ENCODE measurements at places on chromosomes 4 and X.
A peak's percentile ranks its signal among the peaks of the same experiment; 100 is the strongest.

DNA sequence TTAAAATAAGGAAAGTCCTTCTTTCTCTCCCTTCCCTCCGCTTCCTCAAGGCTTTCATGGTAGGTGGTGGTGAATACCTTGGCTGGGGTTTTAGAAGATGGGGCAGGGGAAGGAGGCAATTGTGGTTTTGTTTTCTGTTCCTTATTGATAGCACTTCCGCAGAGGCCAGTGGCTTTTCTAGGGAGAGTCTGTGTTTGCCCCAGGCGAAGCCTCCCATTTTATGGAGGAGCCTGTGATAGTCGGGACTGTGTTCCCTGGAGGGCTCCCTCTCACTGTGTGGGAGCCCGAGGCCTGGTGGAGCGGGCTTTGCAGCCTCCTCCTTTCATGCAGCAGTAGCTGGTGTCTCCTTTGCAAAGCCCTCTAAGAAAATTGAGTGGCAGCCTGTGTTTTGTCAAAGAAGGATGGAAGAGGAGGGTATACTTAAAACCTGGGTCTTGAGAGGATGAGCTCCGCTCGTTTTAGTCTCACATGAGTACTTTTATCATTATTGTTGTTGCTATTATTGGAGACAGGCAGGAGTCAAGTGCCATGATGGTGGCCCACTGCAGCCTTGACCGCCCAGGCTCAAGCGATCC, 29.8 kb upstream of the STOX2 start:
- DNase-seq, result no peak

- DNase-seq, result no peak
Measured at GRCh38 chr4:129218360-129218759, 122.4 kb downstream of the C4orf33 start.

DNA sequence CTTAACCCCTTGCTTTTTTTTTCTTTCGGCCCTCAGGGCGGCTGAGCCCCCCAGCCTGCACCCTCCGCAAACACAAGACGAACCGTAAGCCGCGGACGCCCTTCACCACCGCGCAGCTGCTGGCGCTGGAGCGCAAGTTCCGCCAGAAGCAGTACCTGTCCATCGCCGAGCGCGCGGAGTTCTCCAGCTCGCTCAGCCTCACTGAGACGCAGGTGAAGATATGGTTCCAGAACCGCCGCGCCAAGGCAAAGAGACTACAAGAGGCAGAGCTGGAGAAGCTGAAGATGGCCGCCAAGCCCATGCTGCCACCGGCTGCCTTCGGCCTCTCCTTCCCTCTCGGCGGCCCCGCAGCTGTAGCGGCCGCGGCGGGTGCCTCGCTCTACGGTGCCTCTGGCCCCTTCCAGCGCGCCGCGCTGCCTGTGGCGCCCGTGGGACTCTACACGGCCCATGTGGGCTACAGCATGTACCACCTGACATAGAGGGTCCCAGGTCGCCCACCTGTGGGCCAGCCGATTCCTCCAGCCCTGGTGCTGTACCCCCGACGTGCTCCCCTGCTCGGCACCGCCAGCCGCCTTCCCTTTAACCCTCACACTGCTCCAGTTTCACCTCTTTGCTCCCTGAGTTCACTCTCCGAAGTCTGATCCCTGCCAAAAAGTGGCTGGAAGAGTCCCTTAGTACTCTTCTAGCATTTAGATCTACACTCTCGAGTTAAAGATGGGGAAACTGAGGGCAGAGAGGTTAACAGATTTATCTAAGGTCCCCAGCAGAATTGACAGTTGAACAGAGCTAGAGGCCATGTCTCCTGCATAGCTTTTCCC, 3.4 kb downstream of the MSX1 start:
- no peak for DNase-seq

DNA sequence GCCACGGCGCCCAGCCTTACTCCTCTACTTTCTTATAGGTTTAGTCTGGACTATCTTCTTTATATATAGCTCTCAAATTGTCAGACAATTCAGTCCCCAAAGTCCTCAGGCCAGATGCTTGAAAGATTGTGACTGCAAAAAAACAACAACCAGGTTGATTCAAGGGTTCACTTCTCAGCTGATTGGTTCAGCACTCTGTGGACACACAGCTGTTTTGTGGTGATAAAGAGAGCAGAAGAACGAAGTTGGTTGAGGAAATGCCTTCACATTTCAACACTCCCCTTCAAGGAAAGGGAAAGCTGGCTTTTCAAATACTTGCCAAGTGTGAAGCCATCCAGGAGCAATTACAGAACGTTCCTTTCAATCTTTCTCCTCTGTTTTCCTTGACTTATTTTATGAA, 166.8 kb downstream of the SHROOM3 start:
- DNase-seq, result no peak

DNA sequence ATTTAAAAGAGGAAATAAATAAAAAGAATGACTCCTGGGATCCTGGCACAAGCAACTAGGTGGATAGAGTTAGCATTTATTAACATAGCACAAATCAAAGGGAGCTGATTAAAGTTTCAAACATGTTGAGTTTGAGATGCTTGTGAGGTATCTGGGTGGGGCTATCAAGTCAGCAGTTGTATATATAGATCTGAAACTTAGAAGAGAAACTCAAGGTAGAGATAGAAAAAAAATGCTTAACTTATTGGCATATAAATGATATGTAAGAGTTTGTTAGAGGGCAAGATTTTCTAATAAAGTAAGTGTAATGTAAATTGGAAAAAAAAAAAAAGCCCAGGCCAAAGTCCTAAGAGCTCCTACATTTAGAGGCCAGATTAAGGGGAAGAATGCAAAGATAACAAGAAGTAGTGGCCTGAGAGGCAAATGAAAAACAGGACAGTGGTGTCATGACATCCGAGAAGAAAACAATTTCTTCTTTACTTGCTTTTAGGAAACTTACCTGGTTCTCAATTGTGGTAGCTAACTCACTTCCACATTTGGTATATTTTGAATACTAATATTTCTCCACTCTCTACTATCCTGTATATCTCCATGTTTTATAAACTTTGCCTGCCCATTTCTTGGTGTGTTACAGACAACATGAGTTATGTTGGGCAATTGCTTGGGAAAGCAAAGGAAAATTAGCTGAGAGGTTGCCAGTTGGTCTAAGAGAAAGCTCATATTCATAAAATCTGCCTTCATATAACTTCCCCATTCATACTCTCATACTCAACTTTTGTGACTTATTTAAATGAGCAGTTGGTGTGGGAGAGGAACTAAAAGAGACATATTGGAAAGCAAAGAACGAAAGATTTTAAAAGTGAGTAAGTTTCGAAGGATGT, 169.2 kb downstream of the PARM1 start:
- DNase-seq, result no peak

GRCh38 chr4:3410401-3411135, 31.2 kb upstream of the HGFAC start:
- no peak for DNase-seq

DNA sequence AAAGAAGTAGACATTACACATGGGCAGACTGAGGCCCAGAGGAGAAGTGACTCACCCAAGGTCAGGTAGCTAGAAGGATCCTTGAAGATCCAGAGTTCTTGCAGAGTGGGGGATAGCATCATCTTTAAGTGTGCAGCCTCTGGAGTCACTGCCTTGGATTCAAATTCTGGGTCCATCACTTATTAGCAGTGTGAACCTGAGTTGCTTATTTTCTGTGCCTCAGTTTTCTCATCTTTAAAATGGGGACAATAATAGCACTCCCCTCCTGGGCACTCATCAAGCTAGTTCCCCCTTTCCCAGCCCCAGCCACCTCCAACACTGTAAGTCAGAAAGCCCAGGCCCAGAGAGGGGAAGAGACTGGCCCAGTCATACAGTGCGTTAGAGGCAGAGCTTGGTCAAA, 141.8 kb upstream of the PJA1 start:
- DNase-seq, result no peak

DNA sequence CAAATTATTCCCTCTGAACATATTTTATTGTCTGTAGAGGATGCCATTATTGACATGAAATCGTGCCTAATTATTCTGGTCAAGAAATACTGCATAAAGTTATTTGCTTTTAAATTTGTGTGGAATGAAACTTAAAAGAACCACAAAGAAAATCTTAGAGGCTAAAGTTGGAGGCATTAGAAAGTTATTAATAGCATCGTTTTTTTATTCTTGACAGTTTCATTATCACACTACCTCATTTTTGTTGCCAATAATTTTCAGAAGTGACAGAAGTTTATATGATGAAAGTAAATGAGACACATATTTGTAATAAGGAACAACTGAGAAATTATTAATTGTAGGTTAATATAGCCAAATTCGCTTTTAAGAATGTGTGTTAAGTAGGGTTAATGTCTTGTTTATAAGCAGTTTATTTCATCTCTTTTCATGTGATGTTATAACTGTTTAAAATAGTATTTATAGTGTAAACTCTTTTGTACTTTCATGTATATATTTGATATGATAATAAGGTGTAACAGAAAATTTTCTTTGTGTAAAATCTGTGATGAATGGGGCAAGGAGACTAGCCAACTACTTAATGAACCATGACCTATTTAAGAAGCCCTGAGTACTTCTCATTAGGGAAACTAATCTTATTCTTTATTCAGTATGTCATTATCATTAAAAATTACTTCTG, 54.5 kb upstream of the GRIA2 start:
- no peak for DNase-seq

DNA sequence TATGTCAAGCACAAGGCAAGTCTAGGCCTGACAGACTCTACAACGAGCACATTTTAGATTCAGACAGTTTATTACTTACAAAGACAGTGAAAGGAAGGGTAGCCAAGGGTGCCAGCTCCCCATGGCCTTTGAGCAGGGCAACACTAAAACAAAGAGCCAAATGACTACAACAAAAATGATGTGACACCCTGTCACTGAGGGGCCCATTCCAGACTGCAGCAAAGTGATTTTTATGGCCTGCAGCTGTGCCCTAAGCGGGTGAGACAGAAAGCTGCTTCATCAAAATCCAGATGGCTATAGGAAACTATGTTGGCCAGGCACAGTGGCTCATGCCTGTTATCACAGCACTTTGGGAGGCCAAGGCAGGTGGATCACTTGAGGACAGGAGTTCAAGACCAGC, 13.4 kb upstream of the RP2 start:
- DNase-seq, result no peak

GRCh38 chr4:108512615-108513505, 107.5 kb upstream of the RPL34 start:
- peak; percentile 30 for DNase-seq

DNA sequence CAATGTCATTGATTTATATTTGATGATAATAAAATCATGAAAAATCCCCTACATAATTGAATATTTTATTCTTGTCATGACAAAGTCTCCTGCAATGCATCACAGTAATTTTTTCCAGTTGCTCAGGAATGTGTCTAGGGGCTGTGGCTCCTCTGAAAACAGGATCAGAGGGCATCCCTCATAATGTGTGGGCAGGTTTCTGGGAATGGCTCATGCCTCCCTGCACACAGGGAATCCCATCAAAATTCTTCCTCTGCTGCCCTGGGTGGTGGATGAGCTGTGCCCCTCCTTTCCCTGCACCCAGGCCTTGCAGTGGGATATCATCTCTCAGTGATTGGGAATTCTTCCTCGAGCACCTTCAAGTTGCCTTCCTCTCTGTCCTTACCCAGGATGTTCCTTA, 20.4 kb upstream of the PUDP start:
- DNase-seq, result no peak

DNA sequence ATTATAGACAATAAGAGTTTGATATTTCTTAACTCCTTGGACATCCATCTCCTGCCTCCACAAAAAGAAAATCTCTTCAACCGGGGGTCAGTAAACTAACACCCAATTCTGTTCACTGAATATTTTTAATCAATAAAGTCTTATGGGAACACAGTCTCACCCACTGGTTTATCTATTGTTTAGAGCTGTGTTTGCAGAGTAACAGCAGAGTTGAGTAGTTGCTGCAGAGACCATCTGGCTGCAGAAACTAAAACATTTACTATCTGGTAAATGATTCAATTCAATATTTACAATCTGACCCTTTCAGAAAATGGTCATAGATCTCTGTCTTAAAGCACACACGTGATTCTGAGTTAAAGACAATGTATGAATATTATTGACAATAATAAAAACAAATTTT, 94.0 kb downstream of the TMA16 start:
- no peak for DNase-seq

GRCh38 chrX:106730401-106730800, 3.9 kb downstream of the RNF128 start:
- DNase-seq, result no peak

GRCh38 chr4:3871181-3871852, 105.1 kb downstream of the ADRA2C start:
- DNase-seq, result no peak

DNA sequence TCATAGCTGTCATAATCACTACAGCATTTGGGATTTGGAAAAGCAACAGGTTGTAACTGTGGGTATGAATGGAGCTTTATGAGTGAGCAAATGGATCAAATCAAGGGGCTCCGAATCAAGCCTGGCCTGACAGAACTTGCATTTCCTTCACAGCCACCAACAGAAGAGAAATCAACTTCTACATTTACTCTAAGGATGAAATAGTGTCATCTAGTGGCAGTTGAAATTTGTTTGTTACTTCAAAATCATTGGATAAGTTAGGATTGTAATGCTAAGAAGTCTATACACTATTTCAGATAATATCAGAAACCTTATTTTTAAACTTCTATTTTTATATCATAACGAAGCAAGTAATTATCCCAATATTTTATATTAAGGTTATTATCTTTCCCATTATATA, 10.7 kb upstream of the WDR17 start:
- no peak for DNase-seq

DNA sequence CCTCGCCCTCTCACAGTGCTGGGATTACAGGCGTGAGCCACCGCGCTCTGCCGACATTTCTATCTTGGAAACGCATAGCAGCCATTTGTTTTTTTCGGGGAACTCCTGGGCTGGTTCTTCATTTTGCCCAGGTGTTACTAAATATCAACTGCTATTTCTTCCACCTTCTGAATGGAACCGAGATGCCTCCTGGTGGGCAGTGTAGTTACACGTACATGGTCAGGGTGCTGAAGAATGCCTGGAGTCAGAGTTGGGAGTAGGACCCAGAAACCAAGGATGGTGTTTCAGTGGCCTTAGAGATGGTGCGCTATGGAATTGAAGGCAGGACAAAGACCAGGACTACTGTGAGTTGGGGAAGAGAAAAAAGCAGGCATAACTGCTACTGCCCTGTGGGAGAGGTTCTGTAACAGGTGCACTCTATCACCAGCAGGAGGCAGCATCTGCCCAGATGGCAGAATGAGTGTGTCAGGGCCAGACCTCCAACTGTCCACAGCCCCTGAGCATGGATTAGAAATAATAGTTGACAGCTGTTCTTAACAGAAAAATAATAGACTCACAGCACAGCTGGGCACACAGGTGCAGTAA, 81.7 kb downstream of the ZC4H2 start:
- DNase-seq, result no peak

- DNase-seq, result no peak
Measured at GRCh38 chr4:140612357-140612756, 43.6 kb upstream of the UCP1 start.

- DNase-seq, result no peak
Measured at GRCh38 chrX:120625371-120625770, 4.5 kb downstream of the C1GALT1C1 start.

Data from fibroblast of the conjunctiva (primary cell).